ENCODE measurements at places on chromosomes 1 and 21.

GRCh38 chr21:28132713-28133112 is 860.0 kb downstream of the LTN1 start:
- DNase-seq: no peak

- peak; percentile 60 for DNase-seq
Measured at GRCh38 chr1:1889847-1890505, 911 bp downstream of the GNB1 start.

DNA sequence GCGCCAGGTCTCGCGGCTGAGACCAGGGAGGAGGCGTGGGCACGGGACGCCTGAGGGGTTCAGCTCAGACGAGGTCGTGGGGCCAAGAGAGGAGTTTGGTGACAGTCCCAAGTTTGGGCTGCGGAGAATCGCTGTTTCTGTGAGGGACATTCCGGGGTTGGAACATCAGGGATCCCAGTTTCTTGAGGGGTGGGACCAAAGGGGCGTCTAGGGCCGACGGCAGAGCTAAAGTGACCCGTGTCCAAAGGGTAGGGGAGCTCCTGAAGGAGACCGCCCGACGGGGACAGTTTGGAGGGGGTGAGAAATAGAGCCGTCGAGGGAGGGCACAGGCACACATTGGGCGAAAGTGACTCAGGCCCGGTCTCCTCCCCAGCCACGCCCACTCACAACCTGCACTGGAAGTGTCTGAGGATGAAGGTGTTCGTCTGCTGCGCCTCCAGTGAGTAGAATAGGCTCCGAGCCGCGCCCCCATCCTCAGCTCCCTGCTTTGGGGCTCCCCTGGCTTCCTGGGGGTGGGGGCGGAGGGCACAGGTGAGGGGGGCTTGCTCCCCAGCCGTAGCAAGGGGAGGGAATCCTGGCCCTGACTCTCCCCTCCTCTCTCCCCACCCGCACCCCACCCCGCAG is 7.0 kb downstream of the EFNA3 start:
- peak; percentile 56 for DNase-seq

- DNase-seq: no peak
Measured at GRCh38 chr1:56235909-56236510, 343.4 kb downstream of the PLPP3 start.

DNA sequence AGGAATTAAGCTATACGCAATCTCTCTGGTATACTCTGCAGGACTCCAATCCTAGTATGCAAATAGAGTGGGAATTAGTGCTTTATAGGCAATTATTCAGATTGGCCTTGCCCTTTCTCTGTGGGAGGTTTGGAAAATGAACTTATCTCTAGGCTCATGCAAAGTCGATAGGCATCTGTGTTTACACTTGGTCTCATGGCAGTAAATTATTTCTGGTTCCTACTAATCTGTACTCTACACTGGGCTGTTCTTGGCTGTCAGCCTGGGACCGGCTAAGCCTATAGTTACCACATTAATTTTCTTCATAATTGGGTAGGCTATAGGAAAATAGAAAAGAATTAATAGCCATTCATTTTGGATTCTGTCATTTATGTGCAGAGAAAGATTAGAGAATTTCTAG is 544.6 kb downstream of the AMY1C start:
- DNase-seq: no peak

GRCh38 chr1:119068427-119068826 is 72.0 kb downstream of the WARS2 start:
- DNase-seq: no peak

- no peak for DNase-seq
Measured at GRCh38 chr1:52057255-52057654, 1.2 kb downstream of the BTF3L4 start.

- no peak for DNase-seq
Measured at GRCh38 chr21:35382696-35383095, 333.6 kb upstream of the RUNX1 start.

Measured in neural progenitor cell (in vitro differentiated cells).